ENCODE measurements at places on chromosomes 11 and 22.

DNA sequence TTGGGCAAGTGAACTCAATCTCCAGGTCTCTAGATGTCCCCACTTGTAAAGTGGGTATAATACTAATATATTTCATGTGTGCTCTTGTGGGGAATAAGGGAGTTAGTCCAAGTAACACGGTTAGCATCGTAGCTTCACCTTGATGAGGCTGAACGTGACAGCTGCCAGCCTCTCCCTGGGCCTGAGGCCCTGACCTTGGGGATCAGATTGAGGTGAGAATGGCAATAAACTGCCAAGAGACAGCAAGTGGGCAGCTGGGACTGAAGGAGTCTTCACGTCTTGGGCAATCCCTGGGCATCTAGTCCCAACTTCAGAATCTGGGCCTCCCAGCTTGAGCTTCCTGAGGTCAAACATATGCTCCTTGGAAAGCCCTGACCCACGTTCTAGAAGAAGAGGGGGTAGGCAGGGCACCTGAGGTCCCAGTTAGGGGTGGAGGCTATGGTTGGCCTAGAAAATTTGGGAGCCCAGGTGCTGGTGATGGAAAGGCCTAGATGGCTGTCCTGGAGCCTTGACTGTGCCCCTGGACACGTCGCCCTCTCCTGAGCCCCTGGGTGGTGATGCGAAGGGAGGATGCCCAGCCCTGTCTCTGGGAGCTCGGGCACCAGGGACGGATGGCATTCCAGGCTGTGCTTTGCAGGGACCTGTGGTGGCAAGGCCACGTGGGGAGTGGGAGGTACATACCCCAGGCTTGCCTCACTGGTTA, 23.4 kb downstream of the ADAMTS15 start:
- no peak for DNase-seq

DNA sequence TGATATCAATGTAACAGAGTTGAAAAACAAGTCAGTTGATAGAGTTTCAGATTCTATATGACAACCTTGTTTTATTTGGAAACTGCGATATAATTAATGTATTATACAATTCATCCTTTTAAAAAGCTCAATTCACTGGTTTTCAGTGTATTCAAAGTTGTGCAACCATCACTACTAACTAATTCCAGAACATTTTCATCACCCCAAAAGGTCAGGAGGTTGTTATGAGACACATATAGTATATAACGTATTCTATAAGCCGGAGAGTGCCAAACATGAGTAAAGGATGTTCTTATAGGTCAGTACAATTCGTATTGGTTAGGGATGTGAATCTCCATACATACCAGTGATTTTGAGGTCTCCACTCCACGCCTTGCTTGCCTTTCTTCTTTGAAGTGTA, 40.1 kb upstream of the UCP3 start:
- no peak for DNase-seq

DNA sequence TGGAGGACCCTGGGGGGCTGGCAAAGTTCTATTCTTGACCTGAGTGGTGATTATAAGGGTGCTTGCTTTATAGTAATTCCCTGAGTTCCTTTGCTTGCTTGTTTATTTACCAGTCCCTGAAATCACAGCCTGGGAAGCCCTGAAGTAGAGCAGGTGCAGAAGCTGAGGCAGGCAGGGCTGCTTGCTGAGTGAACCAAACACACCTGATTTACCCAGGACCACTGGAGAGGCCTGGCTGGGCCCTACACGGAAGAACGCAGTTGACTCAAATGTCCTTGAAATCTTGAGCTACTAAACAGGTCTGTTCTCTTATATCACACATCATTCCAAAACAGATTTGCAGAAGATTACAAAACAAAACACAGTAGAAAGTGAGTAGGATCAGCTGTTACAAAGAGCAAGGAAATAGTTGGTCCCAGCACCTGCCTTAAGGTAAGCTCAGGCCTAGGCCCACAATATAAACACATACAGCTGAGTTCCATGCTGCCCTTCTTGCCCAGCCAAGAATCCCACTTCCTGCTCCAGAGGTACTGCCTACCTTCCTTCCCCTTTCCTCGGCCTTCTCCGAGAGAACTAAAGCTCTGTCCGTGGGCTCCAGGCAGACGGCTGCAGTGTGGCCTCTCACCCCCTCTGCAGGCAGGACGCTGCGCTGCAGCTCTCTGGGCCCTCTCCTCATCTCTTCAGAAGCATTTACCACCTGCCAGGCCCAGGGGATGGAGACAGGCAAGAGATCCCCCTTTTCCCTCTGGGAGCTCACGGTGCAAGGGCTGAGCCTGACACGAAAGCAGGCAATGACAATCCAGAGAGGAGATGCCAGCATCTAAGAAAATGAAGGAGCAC, 46.1 kb upstream of the SCUBE2 start:
- peak; percentile 78 for DNase-seq

GRCh38 chr11:2298795-2299761, 2.6 kb downstream of the C11orf21 start:
- peak; percentile 24 for DNase-seq

- no peak for DNase-seq
These were observed 123.4 kb downstream of the CTTN start for GRCh38 chr11:70521475-70522308.

- no peak for DNase-seq
These were observed 66.2 kb downstream of the ALX4 start for GRCh38 chr11:44243595-44244343.

DNA sequence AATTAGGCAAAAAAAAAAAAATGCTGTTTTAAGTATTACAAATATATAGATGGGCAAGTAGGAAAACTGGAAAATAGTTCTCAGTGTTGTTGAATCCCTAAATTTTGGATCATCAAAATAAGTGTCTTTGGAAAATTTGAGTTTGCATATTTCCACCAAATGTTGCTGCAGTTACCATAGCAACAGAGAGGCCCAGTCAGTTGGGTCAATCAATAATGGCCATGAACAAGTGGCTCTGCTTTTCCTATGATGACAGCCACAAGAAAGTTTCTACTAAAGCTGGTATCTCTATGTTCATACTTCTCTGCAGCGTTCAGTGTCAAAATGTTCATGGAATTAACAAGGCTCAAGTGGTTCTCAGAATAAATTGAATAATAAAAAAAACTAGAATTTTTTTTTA, 79.1 kb downstream of the SERGEF start:
- peak; percentile 30 for DNase-seq

DNA sequence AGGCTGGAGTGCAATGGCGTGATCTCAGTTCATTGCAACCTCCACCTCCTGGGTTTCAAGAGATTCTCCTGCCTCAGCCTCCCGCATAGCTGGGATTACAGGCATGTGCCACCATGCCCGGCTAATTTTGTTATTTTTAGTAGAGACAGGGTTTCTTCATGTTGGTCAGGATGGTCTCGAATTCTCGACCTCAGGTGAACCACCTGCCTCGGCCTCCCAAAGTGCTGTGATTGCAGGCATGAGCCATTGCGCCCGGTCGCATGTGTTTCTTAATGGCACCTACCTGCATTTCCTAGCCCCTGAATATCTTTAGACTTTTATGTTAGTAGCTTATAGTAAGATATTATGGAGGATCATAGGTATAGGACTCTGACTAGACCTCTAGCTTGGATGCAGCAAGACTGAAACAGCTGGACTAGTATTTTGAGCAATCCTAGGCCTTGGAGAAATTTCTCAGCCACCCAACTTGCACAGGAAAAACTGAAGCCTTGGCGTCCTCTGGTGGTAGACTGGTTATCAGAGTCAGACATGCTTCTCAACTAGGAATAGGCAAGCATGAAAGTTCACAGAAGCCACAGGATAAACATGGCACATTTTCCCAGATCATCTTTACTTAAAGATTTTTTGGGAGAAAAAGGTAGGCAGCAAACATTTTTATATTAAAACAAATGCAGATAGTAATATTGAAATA, 22.7 kb upstream of the C1QTNF4 start:
- peak; percentile 1 for DNase-seq

DNA sequence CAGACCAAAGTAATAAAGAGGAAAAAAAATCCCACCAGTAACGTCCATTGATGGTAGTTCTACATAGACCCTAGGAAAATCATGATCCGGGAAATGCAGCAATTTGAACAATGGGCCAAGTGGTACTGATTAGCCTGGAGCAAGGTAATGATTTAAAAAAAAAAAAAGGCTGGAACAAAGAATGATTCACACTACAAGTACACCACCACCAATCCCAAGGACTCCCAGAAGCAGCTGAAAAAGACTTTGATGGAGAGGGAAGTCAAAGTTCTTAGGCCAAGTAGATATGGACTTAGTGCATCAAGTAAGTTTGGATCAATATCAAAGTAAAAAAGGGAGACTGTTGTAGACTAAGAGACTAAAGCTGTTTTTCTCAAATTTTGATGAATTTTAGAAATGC, 11.8 kb downstream of the KCTD14 start:
- DNase-seq, result no peak

DNA sequence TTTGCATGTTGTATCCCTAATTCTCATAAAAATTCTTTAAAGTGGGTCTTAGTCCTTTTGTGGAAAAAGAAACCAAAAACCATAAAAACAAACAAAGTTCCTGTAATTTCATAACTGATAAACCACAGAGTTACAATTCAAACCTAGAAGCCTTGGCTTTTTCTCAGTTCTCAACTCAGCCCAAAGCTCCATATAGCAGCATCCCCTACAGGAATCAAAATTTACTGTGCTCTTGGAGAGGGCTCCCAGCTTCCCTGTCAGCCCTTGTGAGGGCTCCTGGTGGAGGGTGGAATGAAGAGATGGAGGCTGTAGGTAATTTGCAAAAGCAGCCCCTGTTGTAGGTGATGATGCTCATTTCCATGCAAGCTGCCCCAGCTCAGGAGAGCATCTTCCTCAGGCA, 506.1 kb upstream of the KIRREL3 start:
- no peak for DNase-seq

GRCh38 chr22:23743303-23743705, 7.6 kb downstream of the ZNF70 start:
- DNase-seq, result no peak

GRCh38 chr11:73185680-73186293, 32.3 kb upstream of the P2RY2 start:
- no peak for DNase-seq

- DNase-seq, result no peak
These were observed 19.8 kb downstream of the PTDSS2 start for GRCh38 chr11:469684-470560.

GRCh38 chr11:131909426-131910177, 539.2 kb downstream of the NTM start:
- DNase-seq, result no peak

- DNase-seq, result no peak
These were observed 1088.2 kb downstream of the TBC1D22A start for GRCh38 chr22:47850644-47851151.

DNA sequence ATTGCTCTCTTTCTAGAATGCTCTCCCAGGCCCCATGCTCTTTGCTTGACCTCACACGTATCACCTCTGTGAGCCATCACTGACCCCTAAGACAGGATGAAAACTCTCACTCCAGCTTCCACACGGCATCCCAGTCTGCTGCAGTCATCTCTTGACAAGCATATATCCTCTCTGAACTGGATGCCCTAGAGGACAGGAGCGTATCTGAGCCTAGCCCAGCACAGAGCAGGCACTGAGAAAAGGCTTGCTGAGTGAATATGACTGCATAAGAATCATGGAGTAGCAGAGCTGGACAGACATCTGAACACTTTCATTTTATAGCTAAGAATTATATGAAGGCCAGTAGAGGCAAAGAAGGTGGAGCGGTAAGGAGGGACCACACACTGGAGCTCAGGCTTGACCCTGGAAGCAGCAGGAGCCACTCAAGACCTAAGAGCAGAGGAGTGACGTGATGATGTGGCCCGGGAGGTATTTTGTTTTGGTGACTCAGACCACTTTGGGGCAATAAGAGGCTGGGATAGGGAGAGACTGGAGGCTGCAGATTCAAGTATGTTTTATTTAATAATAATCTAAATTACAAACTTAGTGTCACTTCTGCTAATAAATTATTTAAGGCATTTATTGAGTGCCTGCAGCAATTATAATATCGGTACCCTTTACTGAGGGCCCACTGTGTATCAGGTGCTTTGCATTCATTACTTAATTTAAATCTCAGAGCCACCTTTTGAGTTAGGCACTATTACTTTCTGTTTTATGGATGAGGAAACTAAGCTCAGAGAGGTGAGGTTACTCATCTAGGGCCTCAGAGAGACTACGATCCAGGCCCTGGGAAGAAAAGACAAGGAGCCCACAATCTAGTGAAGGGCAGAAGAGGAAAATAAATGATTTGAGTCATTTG, 42.6 kb downstream of the MAP6 start:
- DNase-seq, result no peak

DNA sequence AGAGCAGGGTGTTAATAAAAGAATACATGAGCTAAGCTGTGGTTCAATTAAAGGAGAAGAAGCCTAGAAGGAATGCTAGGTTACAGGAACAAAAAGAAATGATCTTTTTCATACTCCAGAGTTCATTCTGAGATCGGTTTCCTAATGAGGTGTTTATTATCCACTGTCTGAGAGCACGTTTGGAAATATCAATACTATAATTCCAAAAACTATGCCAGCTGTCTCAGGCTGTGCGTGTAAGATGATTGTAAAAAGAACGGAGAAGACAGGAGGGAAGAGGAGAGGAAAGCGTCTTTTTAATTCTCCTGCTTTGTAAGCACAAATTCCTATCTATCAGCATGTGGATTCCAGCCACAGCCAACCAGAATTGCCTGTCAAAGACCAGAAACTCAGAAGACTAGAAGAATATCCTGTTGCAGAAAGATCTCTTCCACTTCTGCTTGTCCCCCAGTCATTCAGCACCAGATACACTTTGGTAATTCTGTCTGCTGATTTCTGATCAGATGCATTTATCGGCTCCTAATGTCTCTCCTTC, 25.7 kb downstream of the APOL5 start:
- no peak for DNase-seq

GRCh38 chr11:77474684-77475060, 778 bp upstream of the PAK1 start:
- no peak for DNase-seq

GRCh38 chr11:103898577-103899336, 137.7 kb upstream of the DDI1 start:
- no peak for DNase-seq

- DNase-seq, result no peak
These were observed 1.9 kb downstream of the CRYBB1 start for GRCh38 chr22:26615830-26616435.

GRCh38 chr11:75100314-75100713, 3.6 kb upstream of the OR2AT4 start:
- DNase-seq, result no peak

- no peak for DNase-seq
These were observed 51.8 kb upstream of the OR4B1 start for GRCh38 chr11:48164836-48165235.

DNA sequence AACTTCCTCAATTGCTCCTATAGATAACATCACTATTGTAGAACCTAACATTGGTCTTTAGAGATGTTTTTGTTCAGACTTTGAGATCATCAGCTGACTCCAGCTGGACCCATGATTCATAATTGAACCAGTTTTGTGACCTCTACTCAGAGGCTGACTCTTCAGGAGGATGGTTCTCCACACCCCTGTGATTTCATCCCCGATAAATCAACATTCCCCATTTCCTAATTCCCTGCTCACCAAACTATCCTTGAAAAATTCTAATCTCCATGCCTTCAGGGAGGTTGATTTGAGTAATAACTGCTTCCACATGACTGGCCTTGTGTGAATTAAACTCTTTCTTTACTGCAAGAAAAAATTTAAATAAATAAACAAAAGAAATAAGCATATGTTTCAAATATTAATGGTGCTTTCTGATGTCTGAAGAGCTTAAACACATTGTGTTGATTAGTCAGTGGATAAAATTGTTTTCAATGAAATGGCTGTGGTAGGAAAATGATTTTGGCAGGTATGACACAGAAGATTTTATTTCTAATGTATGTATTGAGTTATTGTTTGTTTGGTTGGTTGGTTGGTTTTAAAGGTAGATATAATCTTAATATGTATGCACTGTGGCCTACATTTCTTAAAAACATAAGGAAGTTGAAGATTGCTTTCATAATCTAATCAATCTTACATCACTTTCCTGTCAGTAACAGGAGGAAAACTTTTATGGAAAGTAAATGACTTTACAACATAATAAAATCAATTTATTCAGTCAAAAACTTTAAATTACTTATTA, 427.9 kb upstream of the CCDC179 start:
- DNase-seq, result no peak
